ENCODE measurements at places on chromosomes 5 and 9. TPM values are rescaled to one million over a fixed set of nuclear protein-coding genes. Genes with fewer than 3 reads are reported as not detected.

GRCh38 chr9:347667-348292 is 133.1 kb downstream of the DOCK8 start:
- DNase-seq: no peak
- no peak overlapping the region for H3K27ac ChIP-seq
- H3K4me1 ChIP-seq: peaks cover 23% of the 10 kb centered on the region
- H3K27me3 ChIP-seq: no peaks in the 10 kb centered on the region
- H3K4me3 ChIP-seq: no peak overlapping the region

The CCDC183 gene
- 0.47 TPM for total RNA-seq

The C9orf50 gene
- not detected for total RNA-seq

- H3K36me3 ChIP-seq: peaks cover 19% of the 10 kb centered on the region
- H3K27me3 ChIP-seq: no peaks in the 10 kb centered on the region
- DNase-seq: no peak
- H3K4me1 ChIP-seq: peaks cover 56% of the 10 kb centered on the region
- no peak overlapping the region for H3K4me3 ChIP-seq
- H3K27ac ChIP-seq: no peak overlapping the region
Measured at GRCh38 chr5:16539169-16539666, 73.6 kb upstream of the ZNF622 start.

The MYMK gene
- not detected for total RNA-seq

DNA sequence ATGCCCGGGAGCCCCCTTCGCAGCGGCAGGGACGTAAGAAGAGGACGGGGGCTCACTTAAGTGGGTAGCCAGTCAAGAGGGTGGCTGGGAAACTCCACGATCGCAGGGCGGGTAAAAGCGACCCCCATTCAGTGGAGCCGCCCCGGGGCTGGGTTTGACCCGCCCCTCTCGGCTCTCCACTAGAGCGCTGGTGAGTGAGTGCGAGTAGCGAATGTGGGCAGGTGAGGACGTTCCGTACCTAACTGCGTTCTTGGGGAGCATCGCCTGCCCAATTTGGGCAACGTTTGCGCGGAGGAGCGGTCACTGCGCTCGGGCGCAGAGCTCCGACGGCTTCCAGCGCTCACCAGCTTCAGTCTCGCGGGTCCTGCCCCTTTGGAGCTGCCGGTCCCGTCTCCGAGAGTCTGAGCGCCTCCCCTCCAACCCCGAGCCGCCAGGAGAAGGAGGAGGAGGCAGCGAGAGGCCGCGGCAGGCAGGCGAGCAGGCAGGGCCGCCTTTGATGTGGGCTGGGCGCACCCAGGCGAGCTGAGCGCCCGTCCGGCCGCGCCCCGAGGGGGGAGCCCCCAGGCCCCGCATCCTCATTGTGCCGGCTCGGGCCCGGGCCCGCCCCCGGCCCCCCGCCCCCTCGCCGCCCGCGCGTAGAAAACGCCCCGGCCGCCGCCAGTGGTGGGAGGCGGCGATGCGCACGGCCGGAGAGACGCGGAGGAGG is at the start of gene FGF18:
Gene FGF18 (plus strand): TSS at position 666 of the 706 bp plus-strand sequence. CDS start 553 bp downstream, outside the sequence.
- H3K4me1 ChIP-seq: peaks cover 13% of the 10 kb centered on the region
- peak within 1 kb of the TSS; percentile 66 for H3K4me3 ChIP-seq
- H3K27me3 ChIP-seq: peaks cover 26% of the 10 kb centered on the region
- H3K36me3 ChIP-seq: no peaks in the 10 kb centered on the region
- peak; percentile 42 for DNase-seq
- no peak within 1 kb of the TSS for H3K27ac ChIP-seq

- DNase-seq: no peak
- H3K27ac ChIP-seq: no peak overlapping the region
- peaks cover 9% of the 10 kb centered on the region for H3K27me3 ChIP-seq
- no peak overlapping the region for H3K4me3 ChIP-seq
- no peaks in the 10 kb centered on the region for H3K4me1 ChIP-seq
Measured at GRCh38 chr9:115413766-115414382, 295.9 kb upstream of the TNC start.

- no peak overlapping the region for H3K4me3 ChIP-seq
- H3K27me3 ChIP-seq: peaks cover 21% of the 10 kb centered on the region
- peaks cover 8% of the 10 kb centered on the region for H3K4me1 ChIP-seq
- DNase-seq: no peak
Measured at GRCh38 chr5:139767960-139768359, 27.6 kb upstream of the PSD2 start.

- H3K27me3 ChIP-seq: peaks cover 5% of the 10 kb centered on the region
- H3K4me3 ChIP-seq: no peak overlapping the region
- no peaks in the 10 kb centered on the region for H3K4me1 ChIP-seq
- no peak overlapping the region for H3K27ac ChIP-seq
Measured at GRCh38 chr9:8419596-8420275, 620.2 kb upstream of the DMAC1 start.

GRCh38 chr9:131405428-131405827 is 11.5 kb downstream of the PRRC2B start:
- H3K27ac ChIP-seq: peak overlapping the region; percentile 15
- H3K4me3 ChIP-seq: peak overlapping the region; percentile 28
- no peaks in the 10 kb centered on the region for H3K27me3 ChIP-seq
- H3K36me3 ChIP-seq: peaks cover 7% of the 10 kb centered on the region
- DNase-seq: no peak
- H3K4me1 ChIP-seq: peaks cover 94% of the 10 kb centered on the region

GRCh38 chr9:133421615-133422542 is at the start of gene ADAMTS13:
Gene ADAMTS13 (plus strand): TSS chr9:133422367. CDS start chr9:133422444, 77 bp downstream.
- no peak within 1 kb of the TSS for H3K4me3 ChIP-seq
- H3K36me3 ChIP-seq: peaks cover 4% of the 10 kb centered on the region
- peaks cover 23% of the 10 kb centered on the region for H3K4me1 ChIP-seq
- peak within 1 kb of the TSS; percentile 14 for H3K27ac ChIP-seq
- DNase-seq: peak; percentile 66
- peaks cover 15% of the 10 kb centered on the region for H3K27me3 ChIP-seq

The GRXCR2 gene
- not detected for total RNA-seq

- DNase-seq: no peak
- H3K36me3 ChIP-seq: peaks cover 29% of the 10 kb centered on the region
- H3K27ac ChIP-seq: no peak overlapping the region
- H3K27me3 ChIP-seq: no peaks in the 10 kb centered on the region
- no peak overlapping the region for H3K4me3 ChIP-seq
- peaks cover 14% of the 10 kb centered on the region for H3K4me1 ChIP-seq
Measured at GRCh38 chr9:5418481-5418880, 19.2 kb downstream of the PLGRKT start.

DNA sequence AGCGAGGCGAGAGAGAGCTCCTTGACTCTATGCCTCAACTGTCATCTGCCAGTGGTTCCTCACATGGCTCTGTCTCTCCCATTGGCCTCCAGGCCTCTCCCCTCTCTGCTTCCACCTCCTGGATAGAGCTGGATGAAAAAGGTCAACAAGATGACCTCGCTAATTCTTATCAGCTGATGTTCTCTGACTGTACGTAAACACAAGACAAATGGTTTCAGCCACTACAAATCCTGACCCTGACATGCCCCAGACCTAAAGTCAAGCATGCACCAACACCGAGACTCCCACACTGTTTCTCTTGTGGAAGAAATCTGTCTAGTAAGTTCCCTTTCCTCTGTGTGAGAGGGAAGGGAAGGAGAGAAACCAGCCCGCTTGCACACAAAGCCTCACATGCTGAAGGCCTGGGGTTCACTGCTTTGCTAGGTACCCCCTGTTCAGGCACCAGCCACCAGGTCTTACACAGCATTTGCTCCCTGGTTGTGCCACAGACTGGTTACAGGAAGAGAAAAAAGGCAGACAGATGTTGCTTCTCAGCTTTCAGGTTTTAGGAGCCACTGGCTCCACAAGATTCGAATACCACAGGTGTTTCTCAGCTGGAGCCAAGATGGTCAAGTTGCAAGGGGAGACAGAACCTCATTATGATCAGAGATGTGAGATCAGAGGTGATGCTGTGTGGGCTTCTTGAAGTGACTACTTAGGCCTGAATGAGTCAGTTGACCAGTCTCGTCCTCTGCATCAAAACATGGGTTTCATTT is 592.5 kb downstream of the CCDC171 start:
- no peaks in the 10 kb centered on the region for H3K27me3 ChIP-seq
- H3K4me3 ChIP-seq: no peak overlapping the region
- H3K27ac ChIP-seq: no peak overlapping the region
- H3K4me1 ChIP-seq: no peaks in the 10 kb centered on the region

- no peaks in the 10 kb centered on the region for H3K4me1 ChIP-seq
- no peaks in the 10 kb centered on the region for H3K27me3 ChIP-seq
- no peaks in the 10 kb centered on the region for H3K36me3 ChIP-seq
- no peak overlapping the region for H3K27ac ChIP-seq
- no peak overlapping the region for H3K4me3 ChIP-seq
- DNase-seq: no peak
Measured at GRCh38 chr5:164431634-164432304, 926.4 kb downstream of the MAT2B start.

DNA sequence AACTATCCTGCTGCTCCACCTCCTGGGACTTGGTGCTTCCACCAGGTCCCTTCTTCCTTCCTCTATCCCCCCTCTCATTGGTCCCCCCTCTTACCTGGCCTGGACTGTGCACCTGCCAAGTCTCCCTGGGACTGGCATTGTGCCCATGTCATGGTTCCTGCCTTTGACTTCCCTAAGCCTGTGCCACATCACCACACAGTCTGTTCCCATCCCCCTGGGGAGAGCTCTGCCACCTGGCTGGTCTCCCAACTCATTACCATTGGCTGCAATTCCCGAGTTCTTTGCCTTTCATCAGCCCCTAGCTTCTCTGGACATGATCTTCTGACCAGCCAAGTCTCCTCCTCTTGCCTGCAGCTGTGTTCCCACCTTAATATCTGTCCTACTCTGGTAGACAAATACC is 180.3 kb downstream of the SREK1 start:
- H3K27ac ChIP-seq: no peak overlapping the region
- H3K36me3 ChIP-seq: no peaks in the 10 kb centered on the region
- H3K27me3 ChIP-seq: no peaks in the 10 kb centered on the region
- H3K4me3 ChIP-seq: no peak overlapping the region

The IL7R gene
- total RNA-seq: 144 TPM

DNA sequence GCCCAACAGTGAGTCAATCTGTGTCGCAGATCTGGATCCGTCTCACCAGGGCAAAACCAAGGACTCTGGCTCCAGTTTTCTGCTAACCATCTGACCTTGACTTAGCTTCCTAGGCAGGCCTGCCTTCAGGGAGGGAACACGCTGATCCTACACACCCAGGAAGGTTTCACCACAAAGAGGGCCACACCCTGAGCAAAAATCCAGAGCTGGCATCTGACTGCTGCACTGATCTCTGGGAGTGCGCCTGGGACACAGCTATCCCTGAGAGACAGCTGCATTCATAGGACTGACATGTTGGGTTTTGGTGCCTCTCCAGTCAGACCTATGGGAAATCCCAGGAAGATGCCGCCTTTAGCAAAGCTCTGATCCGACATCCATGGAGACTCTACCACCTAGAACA is 47.5 kb downstream of the CDK5RAP2 start:
- no peaks in the 10 kb centered on the region for H3K4me1 ChIP-seq
- no peaks in the 10 kb centered on the region for H3K27me3 ChIP-seq
- H3K4me3 ChIP-seq: no peak overlapping the region
- peaks cover 75% of the 10 kb centered on the region for H3K36me3 ChIP-seq
- no peak for DNase-seq

The PCA3 gene
- total RNA-seq: not detected

The ABL1 gene
- total RNA-seq: 26.1 TPM

DNA sequence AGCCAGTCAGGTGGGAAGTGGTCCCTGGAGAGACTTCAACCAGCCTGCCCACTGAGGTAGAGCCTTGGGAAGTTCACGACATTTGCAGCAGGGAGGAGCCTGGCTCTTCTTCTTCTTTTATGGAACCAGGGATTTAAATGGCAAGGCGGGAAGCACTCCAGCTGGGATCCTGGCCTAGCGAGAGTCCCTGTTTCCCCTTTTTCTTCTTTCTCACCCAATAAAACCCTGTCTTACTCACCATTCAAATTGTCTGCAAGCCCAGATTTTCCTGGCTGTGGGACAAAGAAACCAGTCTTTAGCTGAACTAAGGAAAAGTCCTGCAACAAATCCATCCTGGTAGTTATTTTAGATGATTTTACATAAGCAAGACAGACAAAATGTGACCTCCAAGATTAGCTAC is 503.7 kb downstream of the CDH10 start:
- H3K4me1 ChIP-seq: no peaks in the 10 kb centered on the region
- H3K36me3 ChIP-seq: no peaks in the 10 kb centered on the region
- H3K27me3 ChIP-seq: no peaks in the 10 kb centered on the region
- no peak overlapping the region for H3K27ac ChIP-seq
- no peak for DNase-seq
- H3K4me3 ChIP-seq: no peak overlapping the region

GRCh38 chr5:68433923-68434879 is 218.6 kb downstream of the PIK3R1 start:
- peak; percentile 97 for DNase-seq
- H3K27ac ChIP-seq: peak overlapping the region; percentile 73
- H3K4me1 ChIP-seq: peaks cover 51% of the 10 kb centered on the region

The KLF4 gene
- total RNA-seq: 3.4 TPM

- H3K4me3 ChIP-seq: no peak overlapping the region
- no peaks in the 10 kb centered on the region for H3K4me1 ChIP-seq
- peaks cover 2% of the 10 kb centered on the region for H3K27me3 ChIP-seq
- no peaks in the 10 kb centered on the region for H3K36me3 ChIP-seq
- no peak overlapping the region for H3K27ac ChIP-seq
Measured at GRCh38 chr5:3896098-3896497, 300.5 kb downstream of the IRX1 start.

The CYLC2 gene
- total RNA-seq: not detected

DNA sequence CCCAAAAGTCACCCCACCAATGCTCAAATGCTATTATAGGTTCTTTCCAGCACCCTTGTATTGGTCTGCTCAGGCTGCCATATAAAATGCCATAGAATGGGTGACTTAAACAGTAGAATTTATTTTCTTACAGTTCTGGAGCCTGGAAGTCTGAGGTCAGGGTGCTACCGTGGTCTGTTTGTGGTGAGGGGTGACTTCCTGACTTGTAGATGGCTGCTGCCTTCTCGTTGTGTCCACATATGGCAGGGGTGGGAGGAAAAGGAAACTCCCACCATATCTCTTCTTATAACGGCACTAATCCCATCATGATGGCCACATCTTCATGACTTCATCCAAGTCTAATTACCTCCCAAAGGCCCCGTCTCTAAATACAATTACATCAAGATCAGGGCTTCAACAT is 257.8 kb upstream of the TARS1 start:
- H3K27me3 ChIP-seq: no peaks in the 10 kb centered on the region
- H3K4me1 ChIP-seq: no peaks in the 10 kb centered on the region
- no peak for DNase-seq
- no peak overlapping the region for H3K27ac ChIP-seq

The LMAN2 gene
- 82.2 TPM for total RNA-seq

DNA sequence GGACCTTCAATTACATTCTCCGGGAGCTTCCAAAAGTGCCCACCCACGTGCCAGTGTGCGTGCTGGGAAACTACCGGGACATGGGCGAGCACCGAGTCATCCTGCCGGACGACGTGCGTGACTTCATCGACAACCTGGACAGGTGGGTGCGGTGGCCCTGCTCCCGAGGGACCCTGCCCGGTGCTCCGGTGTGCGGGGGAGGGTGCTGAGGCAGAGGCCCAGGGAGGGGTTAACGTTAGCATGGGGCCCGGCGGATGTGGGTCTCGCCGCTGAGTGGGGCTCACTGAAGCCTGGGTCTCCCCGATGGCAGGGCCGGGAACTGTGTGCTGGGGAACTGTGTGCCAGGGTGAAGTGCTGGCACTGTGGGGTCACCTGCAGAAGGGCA is 10.6 kb upstream of the AJM1 start:
- no peak for DNase-seq
- H3K4me3 ChIP-seq: no peak overlapping the region
- peaks cover 6% of the 10 kb centered on the region for H3K36me3 ChIP-seq
- no peaks in the 10 kb centered on the region for H3K27me3 ChIP-seq
- no peaks in the 10 kb centered on the region for H3K4me1 ChIP-seq

- no peak overlapping the region for H3K4me3 ChIP-seq
- no peak for DNase-seq
- H3K27ac ChIP-seq: no peak overlapping the region
- peaks cover 10% of the 10 kb centered on the region for H3K36me3 ChIP-seq
- H3K27me3 ChIP-seq: no peaks in the 10 kb centered on the region
- H3K4me1 ChIP-seq: peaks cover 39% of the 10 kb centered on the region
Measured at GRCh38 chr9:131715906-131716305, 24.0 kb downstream of the RAPGEF1 start.

Measured in activated naive CD4-positive, alpha-beta T cell treated with anti-CD3 and anti-CD28 coated beads for 36 hours (primary cell).